ENCODE measurements at places on chromosomes 2 and 18.

GRCh38 chr2:51997571-51997970 is 965.6 kb upstream of the NRXN1 start:
- no peak for DNase-seq

DNA sequence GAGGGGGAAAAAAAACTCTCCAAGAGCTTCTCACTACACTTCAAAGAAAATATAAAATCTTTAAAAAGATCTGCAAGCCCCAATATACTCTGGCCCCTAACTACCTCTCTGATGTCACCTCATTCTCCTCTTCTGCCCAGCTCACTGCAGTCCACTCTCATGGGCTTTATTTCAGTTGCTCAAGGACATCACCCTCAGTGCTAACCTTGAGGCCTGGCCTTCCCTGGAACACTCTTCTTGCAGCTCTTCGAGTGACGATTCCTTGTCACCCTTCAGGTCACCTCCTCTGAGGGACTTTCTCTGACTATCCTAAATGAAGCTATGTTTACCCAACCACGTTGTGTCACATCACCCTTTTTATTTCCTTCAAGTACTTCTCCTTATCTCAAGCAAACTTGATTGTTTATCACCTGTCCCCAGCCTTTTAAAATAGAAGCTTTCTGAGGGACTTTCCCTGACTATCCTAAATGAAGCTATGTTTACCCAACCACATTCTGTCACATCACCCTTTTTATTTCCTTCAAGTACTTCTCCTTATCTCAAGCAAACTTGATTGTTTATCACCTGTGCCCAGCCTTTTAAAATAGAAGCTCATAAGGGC is 10.4 kb downstream of the RTTN start:
- DNase-seq, result no peak

DNA sequence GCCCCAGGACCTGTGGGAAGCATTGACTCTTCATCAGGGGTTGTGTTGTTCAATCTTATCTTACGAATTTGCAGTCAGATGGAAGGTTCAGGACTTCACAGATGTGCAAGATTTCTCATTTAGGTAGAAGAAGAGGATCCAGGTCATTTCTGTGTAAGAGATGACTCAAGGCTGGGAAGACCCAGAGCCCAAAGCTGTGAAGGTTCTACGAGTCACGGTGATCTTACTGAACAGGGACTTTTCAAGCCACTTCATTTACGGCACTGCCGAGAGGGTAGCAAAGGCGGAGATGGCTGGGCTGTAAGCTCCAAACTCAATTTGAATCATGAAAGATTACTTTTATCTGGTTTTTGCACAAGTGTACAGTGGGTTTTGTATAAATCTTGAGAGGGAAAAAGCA is 228.0 kb upstream of the MEX3C start:
- no peak for DNase-seq

DNA sequence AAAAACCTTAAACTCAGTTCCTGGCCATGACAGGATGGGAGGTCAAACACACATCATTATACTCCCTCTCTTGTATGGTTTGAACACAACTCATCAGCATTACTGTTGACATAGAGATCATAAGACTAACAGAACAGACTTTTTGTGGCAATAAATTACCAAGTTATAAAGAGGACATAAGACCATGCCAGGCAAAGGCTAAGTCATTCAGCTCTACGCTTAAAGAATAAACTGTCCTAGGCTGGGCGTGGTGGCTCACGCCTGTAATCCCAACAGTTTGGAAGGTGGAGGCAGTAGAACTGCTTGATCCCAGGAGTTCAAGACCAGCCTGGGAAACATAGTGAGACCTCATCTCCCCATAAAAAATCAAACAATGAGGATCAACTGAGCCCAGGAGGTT is 16.4 kb downstream of the NLRC4 start:
- DNase-seq, result no peak

GRCh38 chr18:59612381-59612780 is 84.8 kb downstream of the CCBE1 start:
- DNase-seq, result no peak

DNA sequence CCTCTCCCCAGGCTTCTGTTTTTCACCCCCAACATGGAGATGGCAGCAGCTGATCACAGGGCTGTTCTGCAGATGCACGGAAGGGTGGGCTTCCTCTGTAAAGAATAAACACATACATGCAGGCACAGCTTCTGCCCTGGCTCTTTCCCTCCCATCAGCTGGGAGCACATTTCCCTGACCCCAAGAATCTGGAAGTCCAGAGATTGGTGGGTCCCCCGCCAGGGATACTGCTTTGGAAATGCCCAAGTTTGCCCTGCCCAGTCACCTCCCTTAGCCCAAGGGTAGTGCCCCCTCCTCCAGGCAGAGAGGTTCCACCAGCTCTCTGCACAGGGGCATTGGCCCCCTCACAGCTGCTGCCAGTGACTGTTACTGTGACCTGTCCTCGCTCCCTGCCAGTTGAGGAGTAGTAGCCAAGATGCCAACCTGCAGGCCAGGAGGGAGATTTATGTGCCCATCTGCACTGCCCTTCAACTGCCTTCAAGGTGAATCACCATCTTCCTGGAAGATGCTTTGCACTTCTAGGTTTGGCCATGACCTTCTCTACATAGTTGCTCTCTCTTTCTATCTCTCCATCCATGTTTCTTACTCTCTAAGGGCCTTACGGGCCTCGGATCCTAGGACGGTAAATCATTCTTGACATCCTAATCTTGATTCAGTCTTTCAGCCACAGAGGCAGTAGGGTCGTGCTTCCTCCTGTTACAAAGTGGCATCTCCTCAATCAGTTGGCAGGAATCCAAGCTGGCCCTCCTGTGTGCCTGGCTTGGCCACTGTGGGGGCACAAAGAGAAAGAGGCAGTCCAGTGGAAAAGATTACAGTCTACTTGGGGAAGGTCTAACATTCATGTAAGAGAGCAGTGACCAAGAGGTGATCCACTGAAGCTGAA is 121.8 kb downstream of the CTIF start:
- DNase-seq, result no peak

- no peak for DNase-seq
Observed at GRCh38 chr18:30852980-30853379, 189.6 kb downstream of the DSC3 start.

DNA sequence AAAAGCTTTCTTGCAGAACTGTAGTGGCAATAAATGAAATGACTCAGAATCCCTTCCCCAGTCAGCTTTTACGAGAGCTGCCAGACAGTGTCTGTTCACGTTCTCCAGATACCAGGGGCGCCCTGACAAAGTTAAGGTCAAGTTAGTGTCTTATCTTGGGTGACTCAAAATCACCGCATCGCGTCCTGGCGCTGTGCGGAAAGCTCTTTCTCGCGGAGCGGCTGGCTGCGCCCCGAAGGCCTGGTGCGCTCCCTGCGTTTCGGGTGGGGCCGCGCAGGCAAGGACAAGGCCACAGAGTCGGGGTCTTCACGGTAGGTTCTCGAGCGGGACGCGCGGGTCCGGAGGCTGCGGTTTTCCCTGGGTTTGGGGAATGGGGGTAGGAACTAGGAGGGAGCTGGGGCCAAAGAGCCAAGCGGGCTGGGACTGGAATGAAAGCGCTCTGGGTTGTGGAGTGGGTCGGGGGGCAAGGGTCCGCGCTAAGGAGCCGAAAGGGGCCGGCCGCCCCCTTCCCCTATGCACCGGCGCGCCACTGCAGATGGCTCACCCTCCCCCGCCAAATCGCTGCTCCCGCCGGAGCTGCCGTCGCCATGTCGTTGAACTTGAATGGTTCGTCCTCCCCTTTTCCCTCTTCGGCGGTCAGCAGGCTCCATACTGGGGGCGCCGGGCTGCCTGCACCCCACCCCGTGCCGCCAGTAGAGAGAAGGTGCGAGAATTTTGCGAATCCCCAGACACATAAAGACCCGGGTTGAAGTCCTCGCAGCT is 2.6 kb upstream of the HOXD11 start:
- DNase-seq, result no peak

GRCh38 chr2:239400596-239401066 is at the start of gene HDAC4:
TSS of gene HDAC4 (minus strand) at chr2:239401020. CDS start at chr2:239352699, 48,321 bp downstream.
- no peak for DNase-seq

DNA sequence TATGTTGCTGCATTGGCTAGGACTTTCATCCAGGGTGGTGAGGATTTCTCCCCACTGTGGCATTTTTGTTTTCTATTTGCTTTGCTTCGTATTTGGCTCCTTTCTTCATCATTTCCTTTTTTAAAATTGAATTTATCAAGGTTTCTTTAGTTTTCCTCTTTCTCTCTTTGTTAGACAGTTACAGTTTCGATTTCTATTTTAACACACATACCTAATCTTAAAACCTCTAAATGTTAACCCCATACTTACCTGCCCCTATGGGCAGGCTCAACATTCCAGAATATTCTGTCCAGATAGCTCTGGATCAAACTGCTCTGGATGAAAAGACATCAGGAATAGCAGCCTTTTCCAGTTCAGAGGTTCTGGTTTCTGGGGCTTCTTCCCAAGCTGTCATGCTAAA is 49.2 kb downstream of the DIPK1C start:
- no peak for DNase-seq

DNA sequence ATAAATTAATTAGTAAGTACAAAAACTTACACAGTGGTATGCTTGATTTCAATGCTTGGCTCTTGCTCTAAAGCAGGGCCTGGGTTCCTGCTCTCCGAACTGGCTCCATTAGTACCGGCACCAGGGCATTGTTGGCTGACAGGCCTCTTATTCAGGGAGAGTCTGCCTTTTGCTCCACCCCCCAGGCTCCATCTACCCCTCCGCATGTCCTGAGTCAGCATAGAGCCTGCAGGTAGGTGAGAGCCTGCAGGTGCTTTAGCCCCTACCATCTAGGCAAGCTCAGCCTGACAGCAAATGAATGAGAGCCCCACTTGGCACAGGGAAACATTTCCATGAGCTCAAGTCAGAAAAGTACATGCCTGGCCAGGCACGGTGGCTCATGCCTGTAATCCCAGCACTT is 35.1 kb upstream of the EFHD1 start:
- DNase-seq, result no peak

GRCh38 chr2:150467621-150467963 is 19.9 kb downstream of the RND3 start:
- DNase-seq, result no peak

- no peak for DNase-seq
Observed at GRCh38 chr2:12602661-12603060, 114.1 kb upstream of the TRIB2 start.

GRCh38 chr2:216215658-216216390 is 106.7 kb downstream of the XRCC5 start:
- no peak for DNase-seq

- no peak for DNase-seq
Observed at GRCh38 chr2:69395866-69396265, 8.8 kb upstream of the GFPT1 start.

GRCh38 chr18:34033968-34034367 is 190.7 kb downstream of the NOL4 start:
- DNase-seq, result no peak

DNA sequence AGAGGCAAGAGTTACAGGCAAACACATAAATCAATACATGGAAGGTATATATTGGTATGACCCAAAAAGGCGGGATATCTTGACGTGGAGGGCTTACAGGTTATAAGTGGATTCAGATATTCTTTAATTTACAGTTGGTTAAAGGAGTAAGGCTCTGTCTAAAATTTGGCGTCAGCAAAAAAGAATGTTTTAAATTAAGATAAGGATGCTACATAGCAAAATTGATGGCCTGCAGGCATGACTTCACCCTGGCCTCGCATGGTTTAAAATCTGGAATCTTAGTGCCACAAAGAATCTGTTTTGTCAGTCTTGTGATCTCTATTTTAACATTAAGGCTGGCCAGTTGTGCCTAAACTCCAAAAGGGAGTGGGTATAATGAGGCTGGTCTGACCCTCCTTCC is 58.4 kb upstream of the REL start:
- no peak for DNase-seq

- no peak for DNase-seq
Observed at GRCh38 chr2:229087843-229088516, 183.1 kb downstream of the PID1 start.

GRCh38 chr18:56804395-56804794 is 153.2 kb downstream of the WDR7 start:
- no peak for DNase-seq

DNA sequence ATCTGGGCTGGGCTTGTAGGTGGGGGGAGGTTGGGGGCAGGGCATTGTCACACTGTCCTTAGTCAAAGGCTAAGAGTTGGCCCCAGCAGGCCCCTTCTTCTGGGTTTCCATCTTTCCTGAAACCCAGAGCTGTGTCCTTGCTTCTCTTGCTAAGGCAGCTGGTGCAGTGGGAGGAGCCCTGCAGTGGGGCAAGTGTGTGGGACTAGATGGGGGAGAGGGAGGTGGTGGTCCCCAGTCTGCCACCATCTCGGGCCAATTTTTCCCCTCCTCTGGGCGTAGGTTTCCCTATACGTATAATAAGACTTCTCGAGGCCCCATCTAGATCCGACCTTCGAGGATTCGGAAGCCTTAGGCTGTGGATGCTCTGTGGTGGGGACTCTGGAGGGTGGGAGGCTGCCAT is 3.5 kb downstream of the KCNF1 start:
- no peak for DNase-seq

GRCh38 chr2:165467921-165468320 is 1.6 kb upstream of the CSRNP3 start:
- no peak for DNase-seq

GRCh38 chr2:191835539-191836350 is 11.1 kb downstream of the CAVIN2 start:
- DNase-seq, result no peak

DNA sequence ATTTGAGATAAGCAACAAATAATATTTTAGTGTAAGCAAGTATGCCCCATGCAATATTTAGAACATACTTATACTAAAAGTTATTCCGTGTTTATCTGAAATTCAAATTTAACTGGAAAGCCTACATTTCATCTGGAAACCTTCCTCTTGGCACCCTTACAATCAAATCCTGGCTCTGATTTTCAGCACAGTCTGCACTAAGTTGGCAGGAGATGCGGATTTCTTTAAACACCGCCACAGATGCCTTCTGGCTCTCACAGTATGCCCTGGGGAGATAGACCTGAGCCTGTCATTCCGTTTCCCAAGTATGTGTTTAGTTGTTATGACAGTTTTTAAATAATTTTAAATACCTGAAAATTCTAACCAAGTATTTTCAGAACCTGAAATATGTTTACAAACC is 7.3 kb upstream of the MLPH start:
- no peak for DNase-seq

DNA sequence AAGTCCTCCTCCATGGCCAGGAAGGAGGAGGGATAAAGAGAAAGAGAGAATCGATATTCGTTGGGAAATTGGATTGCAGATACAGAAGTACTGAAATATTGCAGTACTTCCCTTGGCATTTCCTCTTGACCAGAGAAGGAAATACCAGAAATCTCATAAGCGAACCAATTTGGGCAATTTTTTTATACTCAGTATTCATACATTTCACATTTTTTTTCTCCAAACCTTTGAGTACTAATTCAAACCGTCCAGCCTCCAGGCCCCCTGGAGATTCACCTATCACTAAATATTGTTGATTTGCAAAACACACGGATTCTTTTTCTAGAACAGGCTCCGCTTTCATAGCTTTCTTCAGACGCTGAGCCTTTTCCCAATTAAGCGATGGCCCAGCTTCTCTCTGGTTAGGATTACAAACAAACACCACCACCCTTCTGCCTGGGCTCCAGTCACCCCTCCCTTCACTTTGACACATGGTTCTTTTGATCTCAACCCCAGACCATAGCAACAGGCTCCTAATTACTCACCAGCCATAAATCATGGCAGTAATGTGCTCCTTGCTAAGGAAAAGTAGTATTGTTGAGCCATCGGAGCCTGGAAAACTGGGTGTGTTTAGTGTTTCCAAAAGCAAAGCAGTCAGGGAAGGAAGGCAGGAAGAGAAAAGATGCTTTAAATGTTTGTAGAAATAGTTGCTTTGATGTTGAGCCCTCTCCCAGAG is 138.4 kb upstream of the CCDC68 start:
- DNase-seq, result no peak

- DNase-seq, result no peak
Observed at GRCh38 chr2:204415406-204416181, 129.7 kb upstream of the PARD3B start.
